Amygdala (tissue), 56 donors: ENCODE measurements at places on chromosomes 3 and 15.

- DNase-seq, result no peak
Measured at GRCh38 chr3:101819649-101820206, 29.6 kb upstream of the NFKBIZ start.

GRCh38 chr3:82122554-82123345, 361.3 kb upstream of the GBE1 start:
- no peak for DNase-seq

- DNase-seq, result no peak
Measured at GRCh38 chr3:81622395-81622794, 139.1 kb downstream of the GBE1 start.

DNA sequence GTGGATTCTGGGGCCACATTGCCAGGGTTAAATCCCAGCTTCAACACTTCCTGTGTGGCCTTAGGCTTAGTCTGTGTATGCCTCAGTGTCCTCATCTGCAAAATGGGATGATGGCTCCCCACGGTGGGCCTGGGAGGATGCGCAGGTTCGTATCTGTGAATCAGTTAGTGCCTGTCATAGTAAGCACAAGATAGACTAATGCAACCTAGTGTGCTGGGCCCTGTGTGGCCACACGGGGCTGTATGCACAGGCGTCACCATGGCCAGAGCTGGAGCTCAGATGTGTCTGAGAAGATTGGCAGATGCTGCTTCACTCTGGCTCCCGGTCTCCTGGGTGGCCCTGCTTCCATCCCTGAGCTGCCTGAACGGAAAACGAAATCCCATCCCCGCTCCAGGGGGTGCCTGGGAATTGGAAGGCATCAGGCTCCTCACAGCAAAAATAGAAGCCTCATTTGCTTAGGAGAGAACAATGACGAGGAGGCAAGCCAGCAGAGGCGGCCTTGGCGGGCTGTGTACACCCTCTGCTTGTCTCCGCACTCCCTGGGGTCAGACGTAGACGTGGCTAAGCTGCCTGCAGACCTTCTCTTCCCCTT, 103.6 kb downstream of the APBA2 start:
- peak; percentile 57 for DNase-seq

- no peak for DNase-seq
Measured at GRCh38 chr15:41347236-41347635, 14.6 kb downstream of the NUSAP1 start.

- DNase-seq, result no peak
Measured at GRCh38 chr3:67781871-67782270, 127.5 kb upstream of the SUCLG2 start.

GRCh38 chr15:68672251-68672650, 93.5 kb downstream of the CORO2B start:
- DNase-seq, result no peak

- no peak for DNase-seq
Measured at GRCh38 chr3:45907769-45908705, 21.7 kb downstream of the CCR9 start.

GRCh38 chr15:88832820-88833730, 29.8 kb downstream of the ACAN start:
- no peak for DNase-seq

- DNase-seq, result no peak
Measured at GRCh38 chr3:168864107-168865021, 768.6 kb upstream of the GOLIM4 start.

DNA sequence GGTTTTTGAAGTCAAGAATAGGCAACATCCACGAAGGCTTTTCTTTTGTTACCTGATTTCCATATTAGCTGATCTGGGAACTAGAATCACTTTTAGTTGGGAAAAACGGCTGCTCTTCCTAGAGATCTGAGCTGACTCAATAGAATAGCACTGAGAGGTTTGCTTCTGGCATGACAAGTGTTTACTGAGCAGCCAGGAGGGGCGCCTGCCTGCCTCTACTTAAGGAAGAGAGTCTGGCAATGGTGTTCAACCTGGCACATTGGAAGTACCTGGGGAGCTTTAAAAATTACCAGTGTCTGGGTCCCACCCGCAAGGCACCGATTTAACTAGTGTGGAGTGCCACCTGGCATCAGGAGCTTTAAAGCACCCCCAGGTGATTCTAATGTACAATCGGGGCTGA, 34.4 kb downstream of the FAM43A start:
- no peak for DNase-seq
